ENCODE measurements at places on chromosomes 7 and 10.

GRCh38 chr7:69823151-69823744 lies 225.0 kb downstream of the AUTS2 start:
- DNase-seq, result peak; percentile 65

DNA sequence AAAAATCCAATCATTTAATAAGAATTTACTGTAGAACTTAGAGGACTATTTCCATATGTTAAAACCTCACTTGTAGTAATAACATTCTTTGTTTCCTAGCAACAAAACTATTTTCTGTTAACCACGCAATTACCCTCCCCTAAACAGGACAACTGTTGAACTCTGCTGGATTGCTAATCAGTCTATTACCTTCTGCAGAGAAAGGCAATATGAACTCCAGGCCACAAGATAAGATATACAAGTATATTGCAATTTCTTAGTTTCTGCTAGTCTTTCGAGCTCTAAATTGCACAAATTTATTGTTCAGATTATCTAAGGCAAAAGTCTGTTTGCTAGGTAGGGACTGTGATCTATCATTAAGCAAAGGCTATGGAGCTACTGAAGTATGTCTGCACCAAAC lies 920.1 kb upstream of the LRRN3 start:
- no peak for DNase-seq

DNA sequence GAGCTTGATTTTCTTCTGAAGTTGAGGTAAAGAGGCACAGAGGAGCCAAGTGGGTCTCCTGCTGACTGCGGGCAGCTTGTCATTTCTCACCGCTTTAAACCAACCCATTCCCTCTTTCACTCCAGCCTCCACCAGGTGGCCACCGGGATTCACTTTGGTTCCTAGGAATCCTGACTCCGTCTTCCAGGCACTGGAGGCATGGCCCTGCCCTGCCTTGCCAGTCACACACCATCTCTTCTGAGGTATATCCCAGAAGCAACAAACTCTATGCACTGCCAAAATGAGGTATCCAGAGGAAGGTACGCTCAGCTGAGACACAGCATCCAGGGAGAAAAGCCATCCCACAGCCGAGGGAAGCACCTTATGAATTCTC lies 280.8 kb downstream of the TNS3 start:
- no peak for DNase-seq

DNA sequence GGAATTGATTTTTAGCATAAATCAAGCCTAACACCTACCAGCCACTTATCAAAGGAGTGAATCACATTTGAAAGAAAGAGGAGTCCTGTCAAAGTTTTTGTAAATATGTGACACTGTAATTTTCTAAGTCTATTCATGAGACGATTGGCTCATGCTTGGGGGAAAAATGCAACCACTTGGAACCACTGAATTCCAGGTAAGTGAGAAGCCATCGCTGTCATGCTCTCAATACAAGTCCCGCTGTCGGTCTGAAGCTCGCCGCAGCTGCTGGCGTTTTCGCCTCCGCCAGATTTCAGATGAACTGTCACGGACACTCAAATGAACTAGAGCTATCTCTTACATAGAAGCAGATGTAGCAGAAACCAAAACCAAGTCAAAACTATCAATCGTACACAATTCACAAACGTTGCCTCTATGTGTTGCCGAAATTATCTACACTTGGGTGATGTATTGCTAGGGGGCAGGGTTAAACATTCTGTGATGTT lies 279.8 kb upstream of the FZD8 start:
- DNase-seq, result no peak

- DNase-seq, result no peak
Measured at GRCh38 chr10:128160297-128160711, 34.1 kb upstream of the MKI67 start.

All from NCI-H1105 (cell line).